ENCODE measurements at places on chromosomes 6 and 20. TPM values are rescaled to one million over a fixed set of nuclear protein-coding genes. Genes with fewer than 3 reads are reported as not detected.

Gene VGLL2
- total RNA-seq: not detected

- no peak for DNase-seq
These were observed 77.2 kb upstream of the BHLHE23 start for GRCh38 chr20:63083831-63084562.

Gene OARD1
- total RNA-seq: 26.1 TPM

Gene CDH4
- 0.29 TPM for total RNA-seq

Gene SLA2
- total RNA-seq: not detected

Gene PTCHD4
- not detected for total RNA-seq

GRCh38 chr20:44095831-44096230 is 91.2 kb downstream of the JPH2 start:
- DNase-seq: no peak

DNA sequence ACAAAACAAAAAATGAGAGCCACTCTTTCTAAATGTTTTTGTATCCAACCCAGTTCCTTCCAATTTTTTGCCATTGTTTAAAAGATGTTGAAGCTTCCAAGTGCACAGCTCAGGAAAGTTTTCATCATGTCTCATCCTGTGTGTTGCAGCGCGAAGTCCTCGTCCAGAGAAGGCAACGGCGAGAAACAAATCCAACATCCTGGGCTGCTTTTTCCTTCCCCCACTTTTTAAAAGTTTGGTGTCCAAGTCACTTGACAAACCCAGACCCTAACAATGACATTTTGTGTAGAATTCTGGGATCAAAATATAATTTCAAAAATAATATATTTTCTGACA is 92.3 kb downstream of the ANKRD60 start:
- DNase-seq: no peak

Data from RPMI7951 (cell line).